ENCODE measurements at places on chromosomes 16 and 17.

GRCh38 chr17:73823684-73824083 is 179.4 kb upstream of the SDK2 start:
- DNase-seq, result peak; percentile 47

GRCh38 chr17:42055496-42055895 is 5.1 kb upstream of the C17orf113 start:
- no peak for DNase-seq

DNA sequence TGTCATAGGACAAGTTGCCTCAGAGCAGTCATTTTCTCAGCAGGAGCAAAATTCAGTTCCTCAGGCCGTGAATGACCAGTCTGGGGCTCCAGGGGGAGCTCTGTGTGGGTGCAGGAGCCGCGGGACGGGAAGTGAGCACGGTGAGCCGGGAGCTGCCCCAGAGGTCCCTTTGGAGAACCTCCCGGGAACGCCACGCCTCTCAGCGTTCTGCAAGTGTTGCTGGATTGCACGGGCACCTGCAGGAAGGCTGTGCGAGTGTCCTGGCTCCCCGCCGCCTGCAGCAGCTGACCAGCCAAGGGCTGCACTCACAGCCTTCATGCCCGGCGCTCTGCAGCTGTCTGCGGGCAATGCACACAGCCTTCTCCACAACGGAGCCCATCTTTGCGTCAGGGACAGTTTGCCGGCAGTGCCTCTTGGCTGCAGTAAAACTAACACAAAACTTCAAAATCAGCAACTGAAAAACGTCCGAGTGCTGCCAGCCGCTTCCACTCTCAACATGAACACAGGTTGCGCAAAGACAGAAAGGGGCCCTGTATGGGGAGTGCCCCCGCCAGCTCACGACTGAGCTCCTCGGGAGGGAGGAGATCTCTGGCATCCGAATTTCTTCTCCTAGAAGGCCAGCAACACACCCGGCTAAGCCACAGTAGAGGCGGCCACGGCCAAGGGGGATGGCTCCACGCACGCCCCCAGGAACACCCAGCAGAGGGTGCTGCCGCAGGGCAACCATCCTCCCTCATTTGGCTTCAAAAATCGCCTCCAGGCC is 16.0 kb downstream of the NDUFAF8 start:
- DNase-seq, result no peak

DNA sequence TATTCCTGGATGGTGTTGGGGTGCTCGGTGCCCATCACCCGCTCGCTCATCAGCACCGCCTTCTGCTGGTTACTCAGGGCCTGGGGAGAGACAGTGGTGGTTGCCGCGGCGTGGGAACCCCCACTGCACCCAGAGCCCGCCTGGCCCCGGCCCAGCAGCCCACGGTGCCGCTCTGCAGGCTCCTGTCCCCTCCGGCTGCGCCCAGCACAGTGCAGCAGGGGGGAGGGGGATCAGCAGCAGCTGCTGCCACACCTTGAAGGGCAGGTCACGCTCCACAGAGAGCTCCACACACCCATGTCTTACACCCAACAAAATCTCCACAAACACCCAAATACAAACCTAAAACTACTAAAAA is 18.8 kb downstream of the CLUH start:
- DNase-seq, result no peak

DNA sequence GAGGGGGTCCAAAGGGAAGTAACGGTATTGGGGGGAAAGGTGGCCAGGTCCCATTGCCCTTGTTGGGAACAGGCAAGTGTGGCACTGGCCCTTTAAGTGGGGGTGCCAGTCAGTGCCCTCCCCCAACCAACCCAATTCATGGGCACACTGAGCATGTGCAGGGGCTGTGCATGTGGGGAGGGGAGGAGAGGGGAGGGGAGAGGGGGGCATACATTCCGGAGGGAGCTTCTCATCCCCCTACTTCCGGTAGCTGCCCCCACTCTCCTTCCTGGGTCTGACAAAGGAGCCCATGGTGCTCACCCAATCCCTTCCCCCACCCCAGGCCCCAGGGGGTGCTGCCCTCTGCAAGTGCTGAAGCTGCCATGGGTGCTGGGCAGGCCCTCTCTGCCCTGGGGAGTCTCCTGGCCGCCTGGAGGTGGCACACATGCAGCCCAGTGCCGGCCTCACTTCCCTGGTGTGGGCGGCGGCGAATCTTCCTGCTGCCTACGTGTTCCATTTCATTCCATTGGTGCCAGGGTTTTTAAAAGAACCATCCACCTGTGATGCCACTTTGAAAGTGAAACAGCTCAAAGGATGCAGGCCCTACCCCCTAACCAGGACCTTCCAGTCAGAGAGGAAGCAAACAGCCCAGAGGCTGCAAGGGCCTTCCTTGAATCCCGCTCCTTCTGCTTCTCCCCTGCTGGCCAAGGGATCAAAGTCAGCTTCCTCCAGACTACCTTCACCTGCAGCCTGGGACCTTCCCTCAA is 11.0 kb downstream of the HEXIM2 start:
- DNase-seq, result peak; percentile 58
